ENCODE measurements at places on chromosomes 7 and 10.

DNA sequence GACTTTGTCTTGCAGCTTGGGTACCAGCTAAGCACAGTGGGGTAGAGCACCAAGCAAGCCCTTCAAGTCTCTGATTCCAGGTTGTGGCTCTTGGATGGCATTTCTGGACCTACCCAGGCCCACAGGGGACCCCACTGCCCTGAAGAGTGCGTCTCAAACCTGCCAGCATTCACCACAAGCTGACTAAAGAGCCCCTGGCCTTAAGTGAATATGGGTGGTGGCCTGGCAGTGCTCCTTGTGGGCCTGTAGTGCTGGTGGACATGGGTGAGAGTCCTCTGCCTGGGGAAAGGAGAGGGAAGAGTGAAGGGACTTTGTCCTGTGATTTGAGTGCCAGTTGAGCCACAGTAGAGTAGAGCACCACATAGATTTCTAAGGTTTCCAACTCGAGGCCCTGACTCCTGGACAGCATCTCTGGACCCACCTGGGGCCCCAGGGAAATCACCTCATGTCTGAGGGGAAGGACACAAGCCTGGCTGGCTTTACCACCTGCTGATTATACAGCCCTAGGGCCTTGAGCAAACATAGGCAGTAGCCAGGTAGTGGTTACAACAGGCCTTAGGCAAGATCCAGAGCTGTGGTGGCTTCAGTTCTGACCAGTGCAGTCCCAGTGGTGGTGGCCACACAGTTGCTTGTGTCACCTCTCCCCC lies 23.7 kb downstream of the GSDME start:
- DNase-seq, result no peak

DNA sequence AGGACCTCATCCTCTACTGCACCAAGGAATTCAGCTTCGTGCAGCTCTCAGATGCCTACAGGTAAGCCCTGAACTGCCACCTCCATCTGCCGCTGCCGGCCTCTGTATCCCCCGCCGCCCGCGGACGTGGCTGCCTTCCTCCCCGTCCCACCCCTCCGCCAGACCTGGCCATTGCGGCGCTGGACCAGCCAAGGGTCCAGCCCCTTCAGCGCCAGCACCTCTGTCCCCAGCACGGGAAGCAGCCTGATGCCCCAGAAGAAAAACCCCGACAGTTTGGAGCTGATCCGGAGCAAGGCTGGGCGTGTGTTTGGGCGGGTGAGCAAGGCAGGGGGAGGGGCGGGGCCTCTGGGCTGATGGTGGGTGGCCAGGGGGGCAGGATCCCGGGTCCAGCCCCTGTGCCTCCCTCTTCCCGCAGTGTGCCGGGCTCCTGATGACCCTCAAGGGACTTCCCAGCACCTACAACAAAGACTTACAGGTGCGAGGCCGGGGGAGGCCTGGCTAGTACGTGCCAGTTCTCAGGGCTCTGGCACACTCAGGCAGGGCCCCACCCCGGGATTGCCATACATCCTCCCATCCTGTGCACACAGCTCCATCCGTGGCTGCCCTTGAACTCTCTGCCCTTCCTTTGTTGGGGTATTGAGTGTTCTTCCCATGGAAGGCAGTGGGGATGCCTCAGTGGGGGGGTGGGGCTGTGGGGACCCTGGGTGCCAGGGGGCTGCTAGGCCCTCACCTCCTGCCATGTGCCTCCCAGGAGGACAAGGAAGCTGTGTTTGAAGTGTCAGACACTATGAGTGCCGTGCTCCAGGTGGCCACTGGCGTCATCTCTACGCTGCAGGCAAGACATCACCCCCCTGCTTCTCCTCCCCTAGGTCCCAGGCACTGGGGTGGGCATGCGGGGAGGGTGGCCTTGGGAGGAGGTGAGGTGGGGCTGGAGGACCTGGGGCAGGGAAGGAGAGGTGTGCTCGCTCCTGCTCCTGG lies 13.5 kb downstream of the ASL start:
- DNase-seq, result no peak

DNA sequence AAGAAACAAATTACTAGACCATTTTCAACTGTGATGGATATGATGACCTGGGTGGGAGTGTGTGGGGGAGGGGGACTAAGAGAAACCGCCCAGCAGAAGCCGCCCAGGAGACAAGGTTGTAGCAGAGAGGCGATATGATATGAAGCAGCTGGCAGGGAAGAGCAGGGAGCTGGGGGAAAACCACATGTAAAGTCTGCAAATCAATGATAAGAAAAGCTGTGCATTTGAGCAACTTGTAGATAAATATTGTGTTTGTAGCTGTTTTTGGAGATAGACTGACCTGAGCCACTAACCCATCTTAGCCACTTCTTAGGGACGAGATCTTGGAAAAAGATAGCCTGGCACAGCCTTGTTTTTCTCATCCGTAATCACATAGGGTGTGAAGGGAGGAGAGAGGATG lies 252.6 kb downstream of the SEC23IP start:
- no peak for DNase-seq

- no peak for DNase-seq
Measured at GRCh38 chr7:22176791-22177412, 180.1 kb downstream of the RAPGEF5 start.

DNA sequence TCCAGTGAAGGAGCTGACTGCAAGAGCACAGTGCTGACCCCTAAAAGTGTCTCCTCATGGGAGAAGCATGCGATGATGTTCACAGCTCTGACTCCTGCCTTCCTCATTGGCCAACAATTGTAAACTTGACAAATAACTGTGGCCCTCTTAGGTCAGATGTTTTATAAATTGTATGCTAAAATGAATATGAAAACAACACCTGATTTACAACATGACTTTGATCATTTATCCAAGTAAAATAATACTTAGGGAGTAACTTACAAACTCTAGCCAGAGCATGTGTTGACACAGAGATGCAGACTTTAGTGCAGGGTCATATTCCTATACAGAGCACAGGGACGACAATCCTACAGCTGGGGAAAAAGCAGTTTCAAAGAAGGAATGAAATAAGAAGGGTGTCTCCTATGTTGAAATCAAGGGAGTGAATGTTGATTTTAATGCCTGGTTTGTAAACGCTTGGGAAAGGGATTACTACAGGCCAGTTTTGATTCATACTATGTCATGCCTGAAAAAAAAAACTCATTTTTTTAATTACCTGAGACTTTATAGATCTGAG lies 391.4 kb upstream of the AKR1E2 start:
- DNase-seq, result no peak

- DNase-seq, result no peak
Measured at GRCh38 chr7:40777730-40778312, 643.0 kb downstream of the SUGCT start.

DNA sequence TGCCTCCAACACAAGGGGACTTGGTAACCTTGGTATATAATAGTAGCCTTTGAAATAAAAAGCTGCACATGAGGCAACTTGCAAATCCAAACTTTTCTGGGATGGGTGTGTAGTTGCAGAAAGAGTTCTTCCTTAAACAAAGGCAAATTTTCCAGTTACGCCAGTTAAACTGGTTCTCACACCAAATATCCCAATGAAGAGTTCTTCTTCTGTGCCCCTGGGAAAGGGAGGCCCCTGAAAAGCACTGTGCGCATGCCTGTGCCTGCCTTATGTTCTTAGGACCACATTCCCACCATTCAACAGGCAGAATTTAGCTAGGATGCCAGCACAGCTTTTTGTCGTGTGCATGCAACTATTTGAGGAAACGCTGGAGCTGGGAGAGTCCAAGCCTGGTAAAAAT lies 164.8 kb upstream of the SLC25A13 start:
- DNase-seq, result no peak

- DNase-seq, result no peak
Measured at GRCh38 chr10:59825932-59826331, 72.7 kb upstream of the MRLN start.

GRCh38 chr10:128540781-128541761 lies 414.8 kb upstream of the MKI67 start:
- DNase-seq, result no peak

DNA sequence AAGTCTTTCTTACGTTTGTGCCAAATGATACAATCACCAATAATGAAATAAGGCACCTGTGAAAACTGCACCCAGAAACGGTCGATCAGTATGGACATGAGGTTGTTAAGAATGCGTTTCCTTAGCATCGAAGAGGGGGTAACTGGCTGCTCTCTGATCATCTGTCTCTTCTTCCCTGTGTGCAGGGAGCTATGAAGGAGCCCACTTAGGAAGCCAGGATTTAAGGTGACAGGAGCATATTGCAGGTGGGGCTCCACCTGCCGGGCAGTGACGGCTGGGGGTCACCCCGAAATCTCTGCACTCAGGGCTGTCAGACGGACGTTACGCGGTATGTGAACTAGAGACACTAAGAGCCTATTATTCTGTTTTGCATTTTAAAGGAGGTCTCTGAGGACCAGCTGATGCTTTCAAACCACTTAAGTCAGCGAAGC lies 64.5 kb downstream of the CARD11 start:
- DNase-seq, result no peak

- peak; percentile 86 for DNase-seq
Measured at GRCh38 chr10:103241262-103242011, 4.2 kb upstream of the RPEL1 start.

- DNase-seq, result no peak
Measured at GRCh38 chr7:14688208-14688607, 214.3 kb downstream of the DGKB start.

DNA sequence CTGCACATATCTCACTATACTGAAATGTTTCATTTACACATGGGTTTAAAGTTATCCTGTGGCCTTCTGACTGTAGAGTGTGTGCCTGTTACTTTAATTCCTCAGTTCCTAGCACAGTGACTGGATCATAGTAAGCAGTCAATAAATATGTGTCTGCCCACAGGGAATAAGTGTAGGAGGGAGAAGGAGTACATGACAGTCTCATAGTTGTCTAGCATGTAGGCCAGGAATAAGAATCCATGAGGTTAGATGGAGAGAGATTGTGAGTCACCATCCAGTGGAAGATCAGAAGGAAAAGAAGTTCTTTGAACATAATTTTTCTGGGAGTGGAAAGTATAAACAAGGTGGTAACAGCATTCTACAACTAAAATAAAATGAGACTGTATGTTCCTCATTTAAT lies 36.6 kb upstream of the SEMA3A start:
- DNase-seq, result no peak

GRCh38 chr7:108057951-108058481 lies 55.1 kb upstream of the LAMB1 start:
- DNase-seq, result no peak

DNA sequence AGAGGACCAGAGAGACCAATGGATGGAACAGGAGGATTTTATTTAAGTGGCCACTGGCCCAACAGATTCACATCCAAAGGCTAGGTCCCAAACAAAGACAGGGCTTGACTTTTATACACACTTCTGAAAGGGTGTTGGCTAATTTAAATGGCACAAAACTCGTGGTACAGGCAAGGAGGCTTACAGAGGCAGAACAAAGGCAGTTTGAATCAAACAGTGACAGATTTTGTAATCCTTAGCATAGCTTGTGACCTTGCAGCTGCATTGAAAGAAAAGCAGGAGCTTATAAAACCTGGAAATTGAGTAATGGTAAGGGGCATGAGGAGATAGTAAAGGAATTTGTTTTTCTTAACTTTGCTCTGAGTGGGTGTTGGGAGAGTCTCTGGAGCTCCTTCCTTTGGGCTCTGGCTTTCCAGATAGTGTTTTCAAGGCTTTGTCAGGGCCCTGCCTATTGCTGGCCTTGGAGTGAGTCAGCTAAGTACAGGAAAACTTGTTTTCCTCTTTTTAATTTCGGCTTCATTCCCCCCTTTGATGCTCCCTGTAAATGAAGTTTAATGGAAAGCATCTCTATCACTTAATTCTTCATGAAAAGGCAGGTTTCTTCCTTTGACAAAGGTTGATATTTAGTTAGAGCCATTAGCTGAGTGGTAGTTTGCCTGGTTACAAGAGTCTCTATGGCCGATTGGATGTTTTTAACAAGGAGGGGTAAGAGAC lies 96.9 kb downstream of the TRIM24 start:
- DNase-seq, result no peak

- no peak for DNase-seq
Measured at GRCh38 chr10:4807761-4808507, 18.1 kb upstream of the AKR1E2 start.

- no peak for DNase-seq
Measured at GRCh38 chr7:25382869-25383268, 154.6 kb upstream of the NPVF start.

GRCh38 chr7:124697746-124698145 lies 67.8 kb downstream of the GPR37 start:
- DNase-seq, result no peak

GRCh38 chr7:135481598-135481979 lies 28.3 kb downstream of the CNOT4 start:
- DNase-seq, result no peak

GRCh38 chr7:118312051-118312450 lies 87.5 kb downstream of the ANKRD7 start:
- no peak for DNase-seq

GRCh38 chr7:140326116-140326928 lies 72.0 kb downstream of the SLC37A3 start:
- no peak for DNase-seq

DNA sequence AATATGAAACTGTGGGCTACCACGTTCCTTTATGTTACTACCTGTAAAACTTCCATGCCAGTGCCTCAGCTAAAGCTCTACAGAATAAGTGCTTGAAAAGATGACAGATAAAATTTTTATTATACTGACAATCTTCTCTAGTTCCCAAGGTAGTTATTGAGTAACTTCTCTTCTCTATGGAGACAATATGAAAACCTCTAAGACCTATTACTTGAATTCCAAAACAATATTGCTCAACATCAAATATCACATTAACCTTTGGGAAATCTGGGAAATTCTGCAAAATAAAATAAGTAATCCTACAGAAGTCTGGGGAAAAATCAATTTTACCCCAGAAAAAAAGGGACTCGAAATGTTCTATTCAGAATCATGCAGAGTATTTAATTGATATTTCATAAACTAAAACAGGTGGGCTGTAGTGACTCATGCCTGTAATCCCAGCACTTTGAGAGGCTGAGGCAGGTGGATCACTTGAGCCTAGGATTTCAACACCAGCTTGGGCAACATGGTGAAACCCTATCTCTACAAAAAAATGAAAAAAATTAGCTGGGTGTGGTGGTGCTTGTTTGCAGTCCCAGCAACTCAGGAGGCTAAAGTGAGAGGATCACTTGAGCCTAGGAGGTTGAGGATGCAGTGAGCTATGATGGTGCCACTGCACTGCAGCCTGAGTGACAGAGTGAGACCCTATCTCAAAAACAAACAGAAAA lies 23.8 kb upstream of the ANK3 start:
- DNase-seq, result no peak

DNA sequence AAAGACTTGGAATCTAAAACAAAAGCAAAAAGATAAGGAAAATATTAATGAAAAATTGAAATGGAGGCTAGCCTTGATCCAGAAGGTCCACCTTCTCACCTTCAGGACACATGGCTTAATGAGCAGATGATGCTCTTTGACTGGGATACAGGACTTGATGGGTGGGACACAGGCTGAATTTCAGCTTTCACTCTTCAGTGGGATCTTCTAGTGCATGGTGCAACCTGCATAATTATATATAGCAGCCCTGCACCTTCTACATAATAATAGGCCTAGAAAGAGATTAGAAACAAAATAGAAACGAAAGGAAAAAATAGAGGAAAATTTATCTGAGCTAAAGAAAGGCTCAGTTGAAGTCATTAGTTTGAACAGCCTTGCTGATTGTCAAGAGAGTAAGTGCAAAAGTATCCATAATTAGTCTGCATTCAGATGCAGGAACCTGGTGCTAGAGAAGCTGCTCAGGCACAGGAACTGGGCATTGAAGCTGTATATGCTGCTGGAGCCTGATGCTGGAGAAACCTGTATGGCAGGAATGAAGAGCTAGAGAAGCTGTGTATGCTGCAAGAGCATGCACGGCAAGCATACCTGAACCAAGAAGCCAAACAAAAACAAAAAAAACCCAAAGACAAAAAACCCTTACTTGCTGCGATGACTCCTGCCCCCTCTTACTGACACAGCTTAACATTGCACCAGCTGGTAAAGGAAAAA lies 19.4 kb downstream of the MKLN1 start:
- DNase-seq, result no peak

All from HCT116 (cell line).